ENCODE measurements at places on chromosomes 4 and X.

- no peak for DNase-seq
These were observed 331.3 kb upstream of the SFRP2 start for GRCh38 chr4:154120006-154120676.

DNA sequence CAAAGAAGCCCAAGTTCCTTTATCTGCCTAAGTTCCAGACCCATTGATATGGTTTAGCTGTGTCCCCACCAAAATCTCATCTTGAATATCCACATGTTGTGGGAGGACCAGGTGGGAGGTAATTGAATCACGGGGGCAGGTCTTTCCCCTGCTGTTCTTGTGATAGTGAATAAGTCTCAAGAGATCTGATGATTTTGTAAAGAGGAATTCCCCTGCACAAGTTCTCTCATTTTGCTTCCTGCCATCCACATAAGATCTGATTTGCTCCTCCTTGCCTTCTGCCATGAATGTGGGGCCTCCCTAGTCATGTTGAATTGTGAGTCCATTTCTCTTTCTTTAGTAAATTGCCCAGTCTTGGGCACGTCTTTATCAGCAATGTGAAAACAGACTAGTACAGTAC, 860.2 kb downstream of the FSTL5 start:
- DNase-seq, result no peak

DNA sequence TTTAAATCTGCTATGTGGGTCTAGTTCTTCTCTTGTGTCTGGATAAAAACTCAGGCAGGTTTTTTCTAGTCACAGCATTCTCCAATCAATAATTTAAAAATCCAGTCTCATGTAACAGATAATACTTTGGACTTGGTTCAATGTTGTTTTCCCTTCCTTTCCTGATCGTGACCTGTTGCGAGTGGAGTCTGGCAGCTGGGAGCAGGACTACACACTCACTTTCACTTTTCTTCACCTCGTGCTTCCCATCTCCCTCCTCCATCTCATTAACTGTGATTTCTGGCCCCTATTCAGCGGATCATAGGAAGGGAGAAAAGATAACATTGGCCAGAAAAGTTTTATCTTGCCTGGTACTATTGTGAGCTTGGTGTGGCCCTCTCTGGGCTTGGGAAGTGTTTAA, 96.6 kb upstream of the GATB start:
- DNase-seq, result no peak

DNA sequence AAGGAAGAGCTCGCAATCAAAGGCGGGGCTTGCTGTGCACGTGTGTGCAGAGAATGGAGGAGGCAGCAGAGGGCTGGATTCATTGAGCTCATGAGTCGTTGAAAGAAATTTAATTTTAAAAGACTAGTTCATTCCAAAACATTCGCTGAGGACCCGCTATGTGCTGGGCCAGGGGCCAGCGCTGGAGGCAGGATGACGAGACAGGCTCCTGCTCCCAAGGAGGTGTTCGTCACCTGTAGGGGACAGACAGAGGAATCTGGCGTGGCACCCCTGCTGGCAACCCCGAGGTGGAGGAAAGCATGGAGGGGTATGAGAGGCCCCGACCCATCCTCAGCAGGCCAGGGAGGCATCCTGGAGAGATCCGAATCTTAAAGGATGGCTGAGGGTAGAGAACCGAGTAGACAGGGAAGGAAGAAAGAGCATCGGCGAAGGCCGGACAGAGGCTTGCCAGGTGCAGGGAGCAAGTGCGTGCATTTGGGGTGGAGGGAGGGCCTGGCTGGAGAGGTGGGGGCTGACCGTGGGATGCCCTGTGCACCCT, 96.4 kb downstream of the CPZ start:
- no peak for DNase-seq

GRCh38 chr4:19151684-19152083, 1100.0 kb upstream of the SLIT2 start:
- DNase-seq, result no peak

GRCh38 chr4:128768373-128768996, 41.0 kb upstream of the JADE1 start:
- DNase-seq, result no peak

DNA sequence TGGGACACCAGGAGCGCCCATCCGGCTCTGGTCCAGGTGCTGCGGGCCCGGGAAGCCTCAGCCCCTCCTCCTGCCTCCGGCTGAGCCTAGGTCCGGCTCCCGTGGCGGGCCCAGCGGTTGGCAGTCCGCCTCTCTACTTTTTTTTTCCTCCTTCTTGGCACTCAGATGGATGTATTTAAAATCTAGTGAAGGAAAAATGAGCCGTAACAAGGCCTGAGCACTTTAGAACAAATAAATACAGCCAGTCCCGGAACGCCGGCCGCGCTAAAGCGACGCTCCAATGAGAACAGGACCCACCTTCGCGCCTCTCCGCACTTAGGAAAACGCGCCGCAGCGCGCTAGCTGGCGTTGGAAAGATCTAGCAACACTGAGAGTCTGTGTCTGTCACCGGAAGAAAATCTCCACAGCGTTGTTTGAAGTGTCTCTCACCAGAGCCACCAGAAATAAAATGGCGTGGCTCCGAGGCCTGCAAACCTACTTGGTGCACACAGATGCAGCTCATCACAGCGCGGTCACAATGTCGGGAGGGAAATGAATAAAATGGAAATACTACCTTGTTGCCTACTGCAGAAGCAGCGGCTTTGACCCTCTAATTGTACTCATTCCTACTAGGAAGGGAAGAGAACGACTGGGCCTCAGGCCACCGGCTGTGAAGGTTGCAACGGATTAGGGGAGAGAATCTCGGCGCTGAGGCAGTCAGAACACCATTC, 4.7 kb downstream of the NEUROG2 start:
- DNase-seq, result no peak

GRCh38 chr4:2078584-2078983, 19.5 kb downstream of the NAT8L start:
- no peak for DNase-seq

DNA sequence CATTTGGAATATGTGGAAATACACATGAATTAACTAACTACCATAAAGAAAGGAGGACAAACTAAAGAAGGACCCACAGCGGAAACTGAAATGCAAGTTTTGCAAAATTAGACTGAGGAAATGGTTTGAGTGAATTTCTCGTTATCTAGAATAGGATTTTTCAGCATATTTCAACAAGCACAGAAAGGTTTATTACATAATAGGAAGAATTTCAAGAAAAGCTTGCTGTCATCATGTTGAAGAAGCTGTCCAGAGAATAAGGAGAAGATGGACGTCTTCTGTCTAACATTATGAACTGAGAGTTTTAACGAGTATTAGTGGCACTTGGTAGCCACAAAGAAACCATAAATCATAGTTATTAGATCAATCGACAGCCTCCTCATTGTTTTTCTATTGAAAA, 45.0 kb downstream of the TEC start:
- DNase-seq, result no peak

DNA sequence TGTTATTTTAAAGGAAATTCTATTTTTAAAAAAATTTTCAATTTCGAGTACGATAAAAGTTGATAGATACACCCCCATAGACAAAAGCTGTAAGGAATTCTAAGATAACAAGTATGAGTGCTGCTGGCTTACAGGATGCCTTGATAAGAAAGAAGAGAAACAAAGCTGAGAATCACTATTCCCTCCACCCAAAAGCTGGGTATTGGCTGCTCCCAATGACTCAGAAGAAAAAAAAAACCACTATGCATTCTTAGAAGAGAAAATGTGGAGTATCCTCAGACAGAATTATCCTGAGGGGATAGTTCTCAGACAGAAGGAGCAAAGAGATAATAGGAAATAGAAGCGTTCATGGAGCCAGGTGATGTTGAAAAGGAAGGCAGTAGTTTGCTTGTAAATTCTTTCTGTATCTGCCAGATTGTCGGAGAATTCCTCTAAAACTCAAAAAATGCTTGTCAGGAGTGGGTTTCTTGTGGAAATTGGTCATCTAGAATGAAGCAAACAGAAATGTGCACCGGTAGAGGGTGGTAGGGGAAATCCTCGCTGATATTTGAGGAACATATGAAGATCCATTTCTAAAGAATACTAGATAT, 217.5 kb upstream of the ADAMTS3 start:
- DNase-seq, result no peak

GRCh38 chr4:177041356-177041755, 248.6 kb upstream of the VEGFC start:
- DNase-seq, result no peak

DNA sequence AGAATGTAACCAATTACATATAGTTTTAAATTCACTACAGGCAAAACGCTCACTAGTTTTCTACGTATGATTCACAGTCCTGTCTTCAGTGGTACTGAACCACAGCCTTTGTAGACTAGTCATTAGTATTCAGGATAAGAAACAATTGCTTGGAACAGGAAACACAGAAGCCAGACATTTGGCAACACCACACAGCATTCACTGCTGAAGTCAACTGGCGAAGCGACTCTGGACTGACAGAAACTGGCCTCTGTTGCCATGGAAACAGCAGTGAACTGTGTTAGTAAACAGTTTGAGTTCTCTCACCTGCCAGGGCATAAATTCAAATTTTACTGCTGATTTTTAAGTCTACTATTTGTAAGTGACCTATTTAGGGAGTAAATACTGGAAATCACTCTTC, 57.6 kb downstream of the MAPK10 start:
- no peak for DNase-seq

DNA sequence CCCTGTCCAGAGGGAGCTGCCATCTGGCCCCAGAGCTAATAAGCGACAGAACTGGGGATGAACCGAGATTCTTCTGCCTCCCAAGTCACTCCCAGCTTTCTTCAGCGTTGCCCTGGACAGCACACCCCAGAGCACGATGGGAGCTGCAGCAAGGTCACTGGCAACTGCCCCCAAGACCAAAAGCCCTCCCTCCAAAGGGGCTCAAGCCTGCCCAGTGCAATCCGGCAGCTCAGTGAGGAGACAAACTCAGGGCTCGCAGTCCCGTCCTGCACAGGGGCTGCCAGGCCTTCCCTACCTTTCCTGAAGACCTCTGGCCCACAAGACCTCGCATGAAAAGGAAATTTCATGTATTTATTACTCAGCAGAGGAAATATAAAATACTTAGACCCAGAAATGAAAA, 174.8 kb downstream of the BCOR start:
- no peak for DNase-seq

- DNase-seq, result no peak
These were observed at the start of gene PCDH18 for GRCh38 chr4:137531986-137532868. Gene PCDH18, minus strand, starts transcription at chr4:137532494. Its CDS starts 406 bp downstream, at chr4:137532088.

- DNase-seq, result no peak
These were observed 75.8 kb upstream of the ATP6AP2 start for GRCh38 chrX:40504801-40505605.

DNA sequence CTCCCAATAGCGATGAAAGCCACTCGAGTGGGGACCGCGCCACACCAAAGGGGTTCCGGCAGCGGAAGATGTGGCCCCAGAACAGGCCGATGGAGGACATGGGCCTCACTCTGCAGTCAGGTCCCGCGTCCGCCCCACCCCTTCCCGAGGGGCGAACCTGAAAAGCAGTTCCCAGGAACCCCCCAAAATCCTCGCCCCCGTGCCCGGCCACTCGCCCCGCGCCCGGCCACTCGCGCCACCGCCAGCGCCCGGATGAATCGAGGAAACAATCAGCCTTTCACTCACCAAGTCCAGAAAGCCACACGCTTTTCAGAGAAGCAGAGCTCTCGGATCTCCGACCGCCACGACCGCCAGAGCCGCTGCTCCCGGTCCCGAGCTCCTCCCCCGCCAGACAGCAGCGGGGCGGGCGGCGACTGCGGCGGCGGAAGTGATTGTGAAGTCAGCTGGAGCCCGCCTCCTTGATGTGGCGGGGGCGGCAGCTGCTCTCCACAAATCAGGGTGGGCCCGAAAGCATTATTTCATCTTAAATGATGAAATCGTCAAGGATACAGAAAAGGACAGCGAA, at the start of gene PJA1:
PJA1 (minus strand) TSS at position 367 of the 565 bp plus-strand sequence. CDS start 2,380 bp downstream, outside the sequence.
- peak; percentile 59 for DNase-seq

GRCh38 chr4:178471994-178472393, 1029.8 kb upstream of the AGA start:
- DNase-seq, result no peak

DNA sequence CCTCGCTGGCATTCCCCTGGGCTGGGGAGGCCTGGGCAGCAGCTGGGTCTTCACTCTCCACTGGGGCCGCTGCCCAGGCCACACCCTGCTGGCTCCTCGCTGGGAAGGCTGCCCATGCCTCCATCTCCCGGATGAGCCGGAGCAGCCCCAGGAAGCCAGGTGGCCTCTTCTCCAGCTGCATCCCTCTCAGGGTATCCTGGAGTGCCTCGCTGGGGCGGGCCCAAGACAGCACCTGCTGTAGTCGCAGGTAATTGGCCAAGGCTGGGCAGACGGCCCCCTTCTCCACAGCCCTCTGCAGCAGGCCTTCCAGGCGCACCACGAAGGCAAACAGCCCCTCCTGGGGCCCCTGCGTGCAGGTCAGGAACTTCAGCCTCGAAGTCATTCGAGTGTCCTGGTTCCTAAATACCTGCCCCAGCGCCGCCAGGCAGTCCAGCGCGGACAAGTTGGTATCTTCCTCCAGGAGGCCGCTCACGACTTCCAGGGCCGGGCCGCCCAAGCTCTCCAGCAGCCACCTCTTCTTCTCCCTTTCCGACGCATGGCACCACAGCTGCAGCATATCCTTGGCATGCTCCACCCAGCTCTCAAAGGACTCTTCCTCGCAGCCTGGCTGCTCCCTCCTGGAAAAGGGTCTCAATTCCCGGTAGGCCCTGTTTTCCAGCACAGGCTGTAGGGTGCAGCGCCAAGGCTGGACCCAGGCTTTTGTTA, 3.7 kb downstream of the PNMA6E start:
- DNase-seq, result no peak

- no peak for DNase-seq
These were observed 209.0 kb downstream of the SCFD2 start for GRCh38 chr4:53156896-53157295.

DNA sequence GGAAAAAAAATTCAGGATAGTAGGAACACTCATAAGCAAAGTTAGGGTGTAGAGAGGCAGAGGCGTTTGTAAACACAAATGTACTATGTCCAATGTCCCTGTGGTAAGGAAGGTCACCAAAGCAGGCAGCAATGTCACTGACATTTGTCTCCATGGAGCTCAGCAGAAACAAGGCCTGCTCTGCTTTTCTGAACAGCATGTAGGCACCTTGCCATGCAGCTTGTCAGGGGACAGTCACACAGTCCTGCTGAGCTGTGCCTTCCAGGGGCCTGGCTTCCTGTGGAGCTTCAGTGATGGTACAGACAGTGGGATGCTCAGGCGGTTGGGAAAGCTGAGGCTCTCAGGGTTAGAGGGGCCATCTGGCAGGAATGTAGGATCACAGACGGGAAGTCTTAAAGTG, 74.5 kb upstream of the HS3ST1 start:
- DNase-seq, result no peak

- no peak for DNase-seq
These were observed 170.6 kb downstream of the BANK1 start for GRCh38 chr4:101961144-101961543.

- no peak for DNase-seq
These were observed 343.6 kb upstream of the CT83 start for GRCh38 chrX:116806288-116806802.

DNA sequence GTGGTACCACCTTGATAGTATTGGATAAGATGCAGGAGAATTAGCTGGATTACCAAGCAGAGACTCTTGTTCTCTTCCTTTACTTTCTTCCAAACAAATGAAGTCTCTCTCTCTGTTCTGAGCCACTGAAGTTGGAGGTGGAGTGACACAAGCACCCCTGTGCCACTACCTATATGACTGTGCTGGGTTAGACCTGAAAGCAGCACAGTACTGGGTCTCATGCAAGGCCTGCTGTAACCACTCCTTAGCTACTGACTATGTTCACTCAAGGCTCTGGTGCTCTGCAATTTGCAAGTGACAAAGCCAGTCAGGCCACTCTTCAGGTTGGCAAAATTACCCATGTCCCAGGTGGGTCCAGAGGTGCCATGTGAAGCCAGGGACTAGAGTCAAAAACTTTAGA, 389.6 kb upstream of the MAOA start:
- DNase-seq, result no peak

- no peak for DNase-seq
These were observed 137.5 kb downstream of the CPE start for GRCh38 chr4:165516281-165516833.

GRCh38 chr4:78880874-78881492, 58.3 kb downstream of the PAQR3 start:
- no peak for DNase-seq

Measured in stimulated activated CD8-positive, alpha-beta memory T cell treated with anti-CD3 and anti-CD28 coated beads, Interleukin-4, amount 100 ng/mL, for 24 hours (primary cell).